ENCODE measurements at places on chromosomes 2 and 18. TPM values are rescaled to one million over a fixed set of nuclear protein-coding genes. Genes with fewer than 3 reads are reported as not detected.

SLC39A10 gene
- 1.8 TPM for polyA plus RNA-seq

PFN4 gene
- 0.63 TPM for polyA plus RNA-seq

IL1RN gene
- 0.74 TPM for polyA plus RNA-seq

AQP12A gene
- not detected for polyA plus RNA-seq

GPR35 gene
- 14.5 TPM for polyA plus RNA-seq

Measured in aorta (tissue), 5 donors.